ENCODE measurements at places on chromosomes 6 and 20.
A peak's percentile ranks its signal among the peaks of the same experiment; 100 is the strongest.

DNA sequence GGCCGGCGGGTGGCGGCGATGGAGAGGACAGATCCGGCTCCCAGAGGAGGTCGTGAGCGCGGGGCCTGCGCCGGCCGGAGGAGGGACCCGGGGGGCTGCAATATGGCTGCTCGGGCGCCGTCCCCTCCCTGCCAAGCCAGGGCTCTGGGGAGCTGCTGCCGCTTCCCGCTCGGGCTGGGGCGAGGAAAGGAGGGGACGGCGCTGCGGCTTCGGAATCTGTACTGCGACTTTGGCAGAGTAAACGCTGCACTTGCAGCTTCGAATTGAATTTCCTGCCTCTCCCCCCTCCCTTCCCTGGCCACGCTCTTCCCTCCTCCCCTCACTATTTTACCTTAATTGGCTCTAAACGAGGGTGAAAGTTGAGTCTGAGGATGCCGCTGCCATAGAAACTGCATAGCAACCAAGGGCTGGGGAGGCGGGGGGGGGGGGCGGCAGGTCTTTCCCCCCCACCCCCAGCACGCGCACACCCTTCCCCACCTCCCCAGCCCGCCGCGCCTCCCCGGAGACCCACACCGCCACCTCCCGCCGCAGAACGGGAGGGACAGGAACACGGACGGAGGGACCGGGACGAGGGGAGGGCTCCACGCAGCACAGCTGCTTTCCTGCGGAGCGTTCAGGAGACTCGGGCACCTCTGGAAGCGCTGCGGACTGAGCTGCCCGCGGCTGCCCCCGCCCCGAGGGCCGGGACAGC is 93.9 kb downstream of the RNASET2 start:
- DNase-seq, result peak; percentile 15

DNA sequence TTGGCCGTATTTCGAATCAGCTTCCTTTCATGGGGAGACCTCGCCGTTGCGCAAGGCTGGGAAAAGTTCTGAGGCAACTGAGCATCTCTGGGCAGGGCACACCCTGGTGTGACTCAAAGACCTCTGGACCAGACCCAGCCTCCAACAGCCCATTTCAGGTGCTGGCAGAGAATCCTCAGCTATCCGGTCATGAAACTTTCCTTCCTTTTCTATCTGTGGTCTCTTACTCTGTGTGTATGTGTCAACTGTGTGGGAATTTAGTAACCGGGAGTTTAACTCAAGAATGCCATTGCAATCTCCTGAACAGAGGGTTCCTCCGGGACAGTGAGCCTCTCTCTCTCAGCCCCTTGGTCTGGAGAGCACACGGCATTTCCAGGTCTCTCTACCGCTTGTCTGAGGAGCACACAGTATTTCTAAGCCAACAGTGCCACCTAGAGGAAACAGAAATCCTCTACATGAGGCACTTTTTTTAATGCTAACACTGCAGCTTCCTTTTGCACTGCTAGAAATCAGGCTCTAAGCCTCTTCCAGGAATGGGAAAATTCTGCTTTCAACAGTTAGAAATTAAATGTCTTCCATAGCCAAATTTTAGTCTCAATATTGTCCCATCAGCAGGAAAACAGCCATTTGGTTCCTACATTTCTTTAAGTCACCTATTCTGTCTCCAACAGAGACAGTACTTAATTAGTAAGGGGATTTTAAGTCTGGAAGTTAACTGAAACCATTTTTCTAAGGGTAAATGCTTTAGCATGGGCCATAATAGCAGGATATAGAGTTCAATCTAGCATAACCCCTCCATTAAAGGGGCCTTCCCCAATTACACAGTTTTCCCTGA is 32.7 kb downstream of the PLN start:
- peak; percentile 13 for DNase-seq

- no peak for DNase-seq
Measured at GRCh38 chr20:46705378-46705729, 4.1 kb upstream of the SLC2A10 start.

DNA sequence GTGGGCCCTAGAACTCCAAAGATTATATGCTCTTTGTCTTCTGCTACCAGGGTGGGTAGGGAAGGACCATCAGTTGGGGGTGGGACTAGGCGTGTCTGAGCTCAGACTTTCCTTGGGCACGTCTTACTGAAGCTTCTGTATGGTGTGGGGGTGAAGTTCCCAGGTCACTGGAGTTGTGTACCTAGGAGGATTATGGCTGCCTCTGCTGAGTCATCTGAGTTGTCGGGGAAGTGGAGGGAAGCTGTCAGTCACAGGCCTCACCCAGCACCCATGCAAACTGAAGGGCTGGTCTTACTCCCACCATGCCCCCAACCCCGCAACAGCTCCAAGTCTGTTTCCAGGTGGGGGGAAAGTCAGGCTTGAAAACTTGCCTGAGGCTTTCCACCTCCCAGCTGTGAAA is 90.1 kb downstream of the LPA start:
- no peak for DNase-seq

- DNase-seq, result no peak
Measured at GRCh38 chr20:20782231-20782630, 69.8 kb upstream of the RALGAPA2 start.

- no peak for DNase-seq
Measured at GRCh38 chr6:47484616-47485015, 7.0 kb downstream of the CD2AP start.

DNA sequence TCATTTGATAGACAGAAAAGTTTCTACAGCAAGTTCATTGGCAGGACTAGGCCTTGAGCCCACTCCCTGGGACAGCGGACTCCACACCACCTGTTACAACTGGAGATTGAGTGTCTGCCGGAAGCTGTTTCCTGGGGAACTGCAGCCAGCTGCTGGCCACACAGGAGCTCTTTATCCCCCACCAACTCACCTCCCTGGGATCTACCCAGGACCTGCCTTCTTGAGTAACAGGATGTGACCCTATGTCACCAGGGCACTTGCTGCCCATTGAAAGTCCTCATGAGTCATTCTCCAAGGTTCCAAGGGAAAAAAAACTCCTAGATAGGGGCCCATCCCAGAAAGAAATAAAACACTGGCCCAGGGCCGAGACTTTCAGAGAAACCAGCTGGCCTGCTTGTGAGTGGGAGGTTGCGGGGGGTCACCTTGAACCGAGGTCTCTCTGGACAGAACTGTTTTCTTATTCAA is 37.4 kb upstream of the SLC9A8 start:
- DNase-seq, result no peak

DNA sequence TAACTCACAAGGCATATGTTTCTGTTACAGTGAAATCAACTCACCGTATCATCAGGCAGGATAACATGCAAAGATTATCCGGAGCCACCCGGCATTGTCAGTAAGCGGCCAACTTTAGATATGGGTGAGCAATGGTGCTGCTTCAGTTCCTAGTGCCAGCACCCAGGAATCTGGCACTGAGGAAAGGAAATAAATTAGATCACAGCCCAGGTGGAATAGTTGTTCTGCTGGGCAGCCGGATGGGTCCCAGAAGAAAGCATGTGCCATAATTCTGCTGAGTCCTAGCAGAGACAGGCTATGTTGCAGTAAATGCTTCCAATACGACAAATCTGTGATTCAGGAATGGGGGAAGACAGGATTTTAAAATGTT is 183.6 kb upstream of the SPTLC3 start:
- no peak for DNase-seq

GRCh38 chr20:63955281-63955826 is 862 bp downstream of the UCKL1 start:
- peak; percentile 33 for DNase-seq

- DNase-seq, result no peak
Measured at GRCh38 chr20:33028875-33029274, 2.6 kb upstream of the BPIFB6 start.

DNA sequence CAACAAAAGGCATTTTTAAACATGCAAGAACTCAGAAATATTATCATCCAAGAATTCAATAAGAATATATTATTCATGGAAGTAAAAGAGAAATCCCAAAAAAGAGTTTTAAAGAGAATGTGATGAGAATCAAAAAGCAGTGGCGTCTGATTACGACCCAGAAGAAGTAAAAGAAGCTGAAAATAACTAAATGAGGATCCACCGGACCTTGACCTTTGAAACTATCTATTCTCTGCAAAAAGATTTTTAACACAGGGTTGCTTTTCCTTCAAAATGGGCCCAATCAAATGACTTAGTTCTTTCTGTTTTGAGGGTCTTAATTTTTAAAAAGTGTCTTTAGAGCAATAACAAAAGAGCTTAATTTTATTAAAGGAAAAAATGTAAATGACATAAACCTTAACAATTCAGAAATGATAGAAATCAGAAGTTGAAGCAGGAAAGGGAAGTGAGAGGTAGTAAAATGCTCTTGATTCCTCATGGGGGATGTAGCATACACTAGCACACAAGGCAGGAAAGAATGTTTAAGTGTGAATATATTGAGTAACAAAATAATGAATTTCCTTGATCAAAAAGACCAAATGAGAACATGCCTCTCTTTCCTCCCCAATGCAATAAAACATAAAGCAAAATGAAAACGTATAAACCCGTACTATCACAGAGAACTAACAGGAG is 223.1 kb upstream of the PRDM1 start:
- no peak for DNase-seq
